ENCODE measurements at places on chromosomes 3 and 15.

DNA sequence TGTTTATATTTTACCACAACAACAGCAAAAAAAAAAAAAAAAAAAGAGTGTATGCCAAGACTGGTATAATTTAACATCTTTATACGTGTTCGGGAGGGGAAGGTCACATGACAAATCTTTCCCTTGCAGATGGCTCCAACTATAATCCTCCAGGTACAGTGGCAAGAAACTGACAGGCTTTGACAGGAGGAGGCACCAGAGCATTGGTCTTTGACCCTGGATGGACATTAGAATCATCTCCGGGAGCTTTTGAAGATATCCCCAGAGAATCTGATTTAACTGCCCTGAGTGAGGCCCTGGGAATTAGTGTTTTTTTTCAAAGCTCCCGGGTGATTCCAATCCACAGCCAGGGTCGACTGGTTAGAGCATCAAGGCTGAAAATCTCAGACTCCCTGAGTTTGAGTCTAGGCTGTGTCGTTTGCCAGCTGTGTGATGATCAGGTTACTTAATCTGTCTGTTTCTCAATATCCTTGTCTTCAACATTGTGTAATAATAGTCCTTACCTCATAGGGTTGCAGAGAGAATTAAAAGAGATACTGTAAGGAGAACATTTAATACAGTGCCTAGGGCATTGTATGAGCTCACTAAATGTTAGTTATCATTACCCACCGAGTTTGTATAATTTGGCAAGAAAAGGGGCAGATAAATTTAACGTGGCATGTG, 8.9 kb upstream of the SEMA5B start:
- no peak for DNase-seq

DNA sequence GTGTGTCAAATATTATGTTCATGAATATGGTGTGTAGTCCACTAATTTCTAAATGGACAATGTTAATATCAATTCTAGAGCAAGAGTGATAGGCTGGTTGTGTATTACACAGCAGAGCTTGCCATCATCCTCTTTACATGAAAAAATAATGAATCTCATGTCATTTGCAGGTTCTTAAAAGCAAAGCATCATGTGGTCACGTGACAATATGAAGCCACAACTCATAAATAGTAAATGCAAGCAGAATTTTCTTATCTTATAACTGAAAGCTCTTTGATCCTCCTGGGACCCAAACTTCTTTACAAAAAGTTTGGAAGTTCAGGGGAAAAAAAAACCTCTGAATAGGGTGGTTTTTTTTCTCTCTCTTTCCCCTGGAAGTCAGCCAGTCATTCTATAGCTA, 26.9 kb upstream of the LRRN1 start:
- no peak for DNase-seq

DNA sequence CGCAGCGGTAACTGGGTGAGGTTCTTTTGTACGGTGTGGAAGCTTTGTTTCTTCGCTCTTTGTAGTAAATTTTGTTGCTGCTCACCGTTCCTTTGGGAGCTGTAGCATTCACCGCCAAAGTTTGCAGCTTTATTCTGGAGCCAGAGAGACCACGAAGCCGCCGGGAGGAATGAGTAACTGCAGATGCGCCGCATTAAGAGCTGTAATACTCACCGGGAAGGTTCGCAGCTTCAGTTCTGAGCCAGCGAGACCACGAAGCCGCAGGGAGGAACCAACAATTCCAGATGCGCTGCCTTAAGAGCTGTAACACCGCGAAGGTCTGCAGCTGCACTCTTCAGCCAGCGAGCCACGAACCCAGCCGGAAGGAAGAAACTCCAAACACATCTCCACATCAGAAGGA, 56.0 kb upstream of the DYNC1LI1 start:
- DNase-seq, result no peak

- no peak for DNase-seq
Measured at GRCh38 chr15:60424006-60424405, 26.2 kb upstream of the ANXA2 start.

DNA sequence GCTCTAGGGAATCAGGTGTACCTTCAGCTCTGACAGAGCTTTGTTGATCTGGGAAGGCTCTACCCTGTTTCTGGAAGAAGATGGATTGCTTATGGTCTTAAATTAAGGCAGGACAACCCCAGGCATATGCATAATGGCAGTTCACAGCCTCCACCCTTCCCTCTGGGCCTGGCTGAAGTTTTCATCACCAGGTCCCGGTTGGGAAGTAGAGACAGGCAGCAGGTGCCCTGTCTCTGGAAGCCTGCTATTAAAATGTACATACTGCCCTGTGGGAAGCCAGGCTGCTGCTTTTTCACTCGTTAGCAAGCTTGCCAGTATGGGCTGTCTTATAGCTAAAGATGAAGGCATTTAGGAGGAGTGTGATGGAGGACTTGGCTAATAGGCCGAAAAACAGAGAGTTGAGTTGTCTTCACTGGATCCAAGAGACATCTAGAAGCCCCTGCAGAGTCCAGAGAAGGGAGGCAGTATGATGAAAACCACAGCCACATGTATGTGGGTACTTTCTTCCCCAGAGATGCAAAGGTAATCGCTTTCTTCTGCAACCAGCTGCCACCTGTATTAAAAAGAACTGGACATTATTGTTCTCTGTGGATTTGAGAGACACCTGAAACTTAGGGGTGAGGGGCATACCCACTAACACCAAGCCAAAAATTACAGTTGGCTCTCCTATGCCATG, 34.4 kb downstream of the ABHD2 start:
- no peak for DNase-seq

GRCh38 chr3:184491867-184492615, 69.5 kb upstream of the EPHB3 start:
- DNase-seq, result no peak

DNA sequence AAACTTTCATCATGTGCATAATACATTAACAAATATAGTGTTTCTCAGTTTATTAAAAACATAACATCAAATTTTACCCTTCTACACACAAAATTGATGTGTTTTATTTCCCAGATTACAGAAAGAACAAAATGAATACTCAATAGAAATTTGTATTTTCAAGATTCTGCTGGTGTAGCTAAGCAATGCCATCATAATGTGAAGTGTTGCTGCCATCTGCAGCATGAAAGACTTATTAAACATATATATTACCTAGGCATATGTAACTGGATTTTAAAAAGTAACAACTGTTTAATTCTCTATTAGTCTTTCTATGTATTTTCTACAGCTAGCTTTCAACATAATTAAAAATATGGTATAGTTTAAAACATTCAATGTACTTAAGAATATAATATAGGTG, 27.5 kb downstream of the PLSCR5 start:
- DNase-seq, result peak; percentile 44

- no peak for DNase-seq
Measured at GRCh38 chr3:46954178-46954577, 22.4 kb downstream of the CCDC12 start.

DNA sequence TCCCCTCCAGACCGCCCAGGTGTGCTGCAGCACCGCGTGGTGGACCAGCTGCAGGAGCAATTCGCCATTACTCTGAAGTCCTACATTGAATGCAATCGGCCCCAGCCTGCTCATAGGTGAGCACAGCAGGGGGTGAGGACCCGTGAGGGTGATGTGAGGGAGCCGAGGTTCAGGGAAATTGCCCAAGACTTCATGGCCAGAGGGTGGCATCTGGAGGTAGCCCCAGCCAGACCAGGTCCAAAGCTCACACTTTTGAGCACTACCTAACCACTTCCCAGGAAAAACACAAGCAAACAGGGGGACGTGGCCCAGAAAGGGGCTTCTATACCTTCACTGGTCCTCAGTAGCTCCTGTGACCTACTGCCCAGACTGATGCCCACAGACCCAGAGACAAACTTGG, 33.8 kb downstream of the NR1I2 start:
- no peak for DNase-seq

DNA sequence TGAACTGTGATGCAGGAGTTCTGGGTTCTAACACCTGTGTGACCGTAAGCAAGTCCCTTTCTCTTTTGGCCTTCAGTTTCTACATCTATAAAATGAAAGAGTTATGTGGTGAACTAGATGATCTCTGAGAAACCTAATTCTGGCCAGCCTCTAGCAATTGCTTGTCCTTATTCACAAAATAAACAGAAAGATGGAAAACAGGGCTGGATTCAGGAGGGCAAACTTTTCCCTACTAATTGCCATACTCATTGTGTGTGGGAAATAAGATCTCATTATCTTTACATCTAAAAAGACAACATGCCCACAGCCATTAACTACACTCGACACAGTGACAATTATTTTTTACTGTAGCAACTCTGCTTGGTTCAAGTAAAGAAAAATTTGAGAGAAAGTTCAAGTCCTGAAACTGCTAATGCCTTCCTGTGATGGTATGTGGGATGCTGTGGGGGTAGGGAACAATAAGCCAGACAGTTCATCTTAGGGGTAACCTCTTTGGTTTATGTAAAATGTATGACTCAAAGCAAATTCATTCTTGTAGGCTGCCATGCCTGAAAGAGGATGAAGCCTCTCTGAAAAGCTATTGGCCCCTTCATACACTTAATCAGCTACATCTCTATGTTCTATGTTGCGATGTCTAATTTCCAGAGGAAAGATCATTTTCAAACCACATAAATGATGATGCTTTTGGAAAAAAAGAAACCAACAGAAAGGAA, 177.6 kb upstream of the BCL6 start:
- no peak for DNase-seq

- DNase-seq, result no peak
Measured at GRCh38 chr15:48416301-48416700, 85.1 kb downstream of the DUT start.

GRCh38 chr3:70806021-70806420, 493.6 kb upstream of the MDFIC2 start:
- DNase-seq, result no peak

GRCh38 chr3:45008117-45008516, 18.0 kb upstream of the CLEC3B start:
- no peak for DNase-seq

DNA sequence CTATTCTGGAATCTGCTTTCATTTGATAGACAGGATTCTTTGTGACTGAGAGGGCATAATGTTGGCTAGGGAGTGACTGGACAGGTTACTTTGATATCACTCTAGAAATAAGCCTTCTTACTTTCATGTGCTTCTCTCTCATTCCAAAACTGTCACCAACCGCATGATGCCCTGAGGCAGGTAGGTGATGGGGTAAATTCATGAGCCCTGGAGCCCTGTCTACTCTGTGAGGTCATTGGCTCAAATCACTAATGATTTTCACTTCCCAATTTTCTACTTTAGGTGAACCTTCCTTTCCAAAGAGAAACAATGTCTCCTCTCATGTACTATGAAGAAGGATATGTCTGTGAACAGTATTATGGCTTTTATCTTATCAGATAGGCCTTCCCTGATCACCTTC, 596.7 kb downstream of the TUSC7 start:
- no peak for DNase-seq

DNA sequence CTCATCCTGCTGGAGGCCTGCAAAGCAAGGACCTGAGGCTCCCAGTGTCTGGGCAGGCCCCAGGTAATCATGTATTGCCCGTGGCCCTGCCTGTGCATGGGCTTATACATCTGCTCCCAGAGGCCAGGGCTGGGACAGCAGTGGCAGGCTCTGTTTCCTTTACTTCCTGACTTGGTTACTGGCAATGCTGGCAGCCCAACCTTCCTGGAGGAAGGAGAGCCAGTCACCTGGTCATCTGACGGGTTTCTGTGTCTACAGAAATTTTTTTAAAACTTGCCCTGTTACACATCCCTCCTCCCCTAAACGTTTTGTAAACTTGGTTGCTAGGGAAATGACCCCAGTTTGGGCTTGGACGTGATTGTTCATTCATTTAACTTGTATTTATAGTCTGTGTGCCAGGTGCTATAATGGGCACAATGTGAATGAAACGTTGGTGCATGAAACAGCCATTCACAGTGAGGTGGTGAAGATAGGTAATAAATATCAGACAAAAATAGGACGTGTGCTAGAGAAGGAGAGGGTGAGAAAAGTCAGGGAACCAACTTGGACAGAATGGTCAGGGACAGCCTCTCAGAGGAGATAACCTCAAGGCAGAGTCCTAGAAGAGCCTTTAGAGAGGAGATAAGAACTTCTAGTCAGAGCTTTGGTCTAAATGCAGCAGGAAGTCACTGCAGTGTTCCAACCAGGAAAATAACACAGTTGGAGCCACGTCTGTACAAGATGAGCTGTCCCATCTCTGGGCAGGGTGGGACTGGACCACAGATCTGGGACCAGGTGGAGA, 14.1 kb downstream of the TEX264 start:
- DNase-seq, result peak; percentile 17

DNA sequence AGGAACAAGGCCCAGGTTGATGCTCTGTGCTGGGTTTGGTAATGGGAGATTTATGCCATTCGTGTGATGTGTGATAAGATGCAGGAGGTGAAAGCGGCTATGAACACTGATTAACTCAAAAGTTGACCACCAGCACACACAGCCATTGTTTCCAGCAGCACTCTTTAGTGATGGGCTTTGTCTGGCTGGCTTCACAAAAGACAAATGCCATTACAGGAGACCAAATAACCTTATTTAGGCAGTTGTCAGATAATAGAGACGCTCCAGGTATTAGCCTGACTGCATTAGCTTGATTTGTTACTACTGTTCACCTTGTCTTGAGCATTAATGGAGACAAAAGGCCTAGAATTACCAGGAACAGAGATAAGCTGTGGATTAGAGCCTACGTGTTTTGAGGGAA, 5.1 kb downstream of the HESX1 start:
- no peak for DNase-seq

DNA sequence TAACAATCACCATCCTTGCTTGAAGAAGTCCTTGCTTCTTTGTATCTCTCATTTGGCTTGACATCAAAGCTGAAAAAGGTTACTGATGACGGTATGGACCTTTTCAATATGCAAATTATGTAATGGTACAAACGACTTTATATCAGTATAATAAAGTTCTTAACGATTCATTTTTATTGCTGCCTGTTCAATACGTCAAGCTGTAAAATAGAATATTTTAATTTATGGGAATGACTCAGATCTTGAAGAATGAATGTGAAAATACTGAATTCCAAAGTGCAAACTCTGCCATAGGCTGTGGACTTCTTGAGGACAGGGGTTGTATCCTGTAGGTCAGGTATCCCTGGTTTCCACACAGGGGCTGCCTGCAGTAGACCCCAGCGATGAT, 156.2 kb downstream of the PLCL2 start:
- DNase-seq, result no peak

DNA sequence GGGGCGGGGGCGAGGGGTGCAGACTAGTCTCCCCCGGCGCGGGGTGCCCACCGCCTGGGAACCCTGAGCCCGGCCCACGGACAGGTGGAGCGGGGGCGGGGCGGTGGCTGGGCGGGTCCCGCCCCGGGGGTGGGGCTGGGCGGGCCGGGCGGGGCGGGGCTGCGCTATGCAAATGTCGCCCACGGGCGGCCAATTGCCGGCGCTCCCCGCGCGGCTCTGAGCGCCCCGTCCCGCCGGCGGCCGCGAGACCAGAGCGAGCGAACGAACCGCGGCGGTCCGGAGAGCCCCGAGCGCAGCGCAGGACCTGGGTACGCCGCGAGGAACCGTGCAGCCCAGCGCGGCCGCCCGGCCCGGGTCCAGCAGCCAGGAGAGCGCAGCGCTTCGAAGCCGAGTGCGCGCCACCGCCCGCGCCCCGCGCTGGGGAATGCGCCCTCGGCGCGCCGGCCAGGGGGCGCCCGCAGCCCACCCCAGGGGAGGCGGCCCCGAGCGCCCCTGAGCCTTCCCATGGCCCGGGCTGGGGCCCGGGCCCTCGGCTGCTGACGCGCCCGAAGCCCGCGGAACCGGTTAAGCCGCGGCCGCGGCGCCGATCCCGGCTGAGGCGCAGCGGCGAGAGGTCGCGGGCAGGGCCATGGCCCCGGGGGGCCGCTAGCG, at the start of gene SEMA3F:
SEMA3F (plus strand) TSS at position 485 of the 651 bp plus-strand sequence. CDS start 4,299 bp downstream, outside the sequence.
- DNase-seq, result peak; percentile 78

- DNase-seq, result peak; percentile 89
Measured at GRCh38 chr15:31360843-31361763, 34.5 kb downstream of the KLF13 start.

All from CD4-positive, alpha-beta T cell treated with Interleukin-12 subunit alpha and Interleukin-12 subunit beta, for 1 hour (primary cell).